GM10248 (cell line): ENCODE measurements at places on chromosomes 6 and 20.

DNA sequence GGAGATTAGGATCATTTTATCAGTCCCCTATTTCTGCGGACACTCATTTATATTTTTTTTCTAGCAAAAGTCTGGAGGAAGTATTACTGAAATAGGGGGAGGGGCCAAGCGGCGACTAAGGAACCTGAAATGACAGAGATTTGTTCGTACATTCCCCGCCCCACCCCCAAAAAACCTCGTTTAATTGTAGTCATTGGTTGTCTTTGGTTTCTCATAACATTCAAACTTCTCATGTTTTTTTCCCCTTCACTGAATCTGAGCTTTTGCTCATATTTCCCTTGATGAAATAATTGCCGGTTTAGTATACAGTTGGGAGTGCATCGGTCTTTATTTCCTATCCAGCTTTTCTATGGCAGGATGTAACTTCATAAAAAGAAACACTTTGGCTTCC lies 768 bp upstream of the FYN start:
- no peak for DNase-seq

DNA sequence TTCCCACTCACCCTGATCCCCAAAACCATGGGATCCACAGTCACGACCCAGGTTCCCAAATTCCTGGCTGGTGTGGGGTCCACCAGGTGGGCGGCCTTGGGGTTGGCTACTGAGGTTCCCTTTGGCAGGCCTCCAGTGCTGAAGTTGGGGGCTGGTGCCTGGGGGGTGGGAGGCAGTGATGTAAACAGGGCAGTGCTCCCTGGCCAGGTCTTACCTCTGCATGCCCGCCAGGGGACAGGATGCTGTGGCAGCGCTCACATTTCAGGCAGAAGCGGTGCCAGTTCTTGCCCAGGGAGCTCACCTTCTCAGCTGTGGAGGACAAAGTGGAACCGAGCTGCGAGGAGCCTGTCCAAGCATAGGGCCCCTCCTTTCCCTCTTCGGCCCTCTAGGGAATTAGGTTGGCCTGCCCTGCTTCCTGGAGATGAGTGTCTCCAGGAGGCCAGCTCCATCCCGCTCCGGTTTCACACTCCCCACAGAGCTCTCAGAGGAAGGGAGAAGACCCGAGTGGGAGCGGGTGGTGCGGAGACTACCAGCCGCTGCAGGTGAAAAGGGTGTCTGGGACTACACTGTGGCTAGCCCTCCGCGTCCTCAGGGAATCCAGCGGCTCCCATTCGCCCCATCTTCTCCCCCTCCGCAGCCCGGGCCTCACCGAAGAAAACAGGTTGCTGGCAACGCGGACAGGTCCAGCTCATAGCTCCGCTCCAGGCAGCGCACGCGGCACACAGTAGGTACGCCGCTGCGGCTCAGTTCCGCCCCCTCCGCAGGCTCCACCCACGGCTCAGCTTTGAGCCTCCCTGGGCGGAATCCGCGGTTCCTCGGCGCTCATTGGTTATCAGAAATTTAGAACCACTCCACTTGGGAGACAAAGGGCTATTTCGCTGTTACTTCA lies at the start of gene CRIP3:
CRIP3 (minus strand) TSS at position 726 of the 889 bp plus-strand sequence; CDS start at position 692, 34 bp downstream.
- peak; percentile 57 for DNase-seq

GRCh38 chr20:25461281-25461650 lies 53.8 kb downstream of the GINS1 start:
- DNase-seq: no peak

DNA sequence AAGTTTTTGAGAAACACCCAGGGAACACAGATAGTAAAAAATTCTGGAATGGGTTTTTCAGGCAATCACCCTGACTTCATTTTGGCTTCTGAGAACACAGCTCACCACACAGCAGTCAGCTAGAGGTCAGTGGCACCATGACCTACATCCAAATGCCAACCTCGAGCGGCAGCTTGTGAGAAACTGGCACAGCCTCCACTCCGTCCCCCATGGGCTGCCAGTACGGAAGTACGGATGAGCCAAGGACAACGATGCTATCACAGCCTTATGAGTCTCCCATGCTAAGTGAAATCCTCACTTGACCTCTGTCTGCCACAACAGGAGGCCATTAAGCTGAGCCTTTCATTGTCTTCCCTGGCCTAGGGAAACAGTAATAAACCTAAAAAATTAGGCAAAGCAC lies 32.0 kb downstream of the KIF16B start:
- DNase-seq: no peak

DNA sequence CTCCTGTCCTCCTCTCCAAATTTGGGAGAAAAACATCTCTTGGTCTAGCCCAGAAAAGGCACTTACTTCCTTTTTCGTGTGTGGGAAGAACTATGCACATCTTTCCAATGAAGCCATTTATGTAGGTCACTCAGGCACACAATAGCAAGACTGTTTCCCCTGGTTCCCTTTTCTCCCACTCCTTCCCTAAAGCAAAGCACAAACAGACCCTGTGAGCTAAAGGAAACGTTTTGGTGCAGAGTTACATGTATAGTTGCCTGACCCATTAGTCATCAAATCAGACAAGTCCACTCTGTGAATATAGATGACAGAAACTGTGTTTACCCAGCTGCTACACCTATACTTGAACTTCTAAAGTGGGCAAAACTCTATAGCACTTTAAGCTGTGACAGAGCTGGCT lies 474.6 kb downstream of the COL12A1 start:
- no peak for DNase-seq

GRCh38 chr6:46175446-46175845 lies 4.7 kb upstream of the ENPP5 start:
- peak; percentile 41 for DNase-seq

GRCh38 chr20:4920131-4920530 lies 81.2 kb downstream of the SLC23A2 start:
- no peak for DNase-seq

DNA sequence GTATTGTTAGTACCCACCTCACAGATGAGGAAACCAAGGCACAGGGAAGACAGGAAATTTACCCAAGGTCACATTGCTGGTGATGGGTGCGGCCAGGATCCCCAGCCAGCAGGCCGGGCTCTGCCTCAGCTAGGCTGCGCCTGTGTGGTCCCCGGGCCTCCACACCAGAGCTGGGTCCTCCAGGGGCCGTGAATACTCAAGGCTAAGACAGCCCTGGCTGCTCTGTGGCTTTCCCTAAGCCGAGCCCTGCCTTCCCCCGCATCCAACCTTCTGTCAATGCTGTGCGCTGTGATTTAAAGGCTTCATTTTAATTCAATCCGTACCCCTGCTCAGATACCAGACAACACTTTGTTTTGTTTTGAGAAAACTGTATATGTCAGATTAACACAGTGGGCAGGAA lies 246.7 kb downstream of the TTLL2 start:
- no peak for DNase-seq

- no peak for DNase-seq
These were observed 156.1 kb downstream of the DLL1 start for GRCh38 chr6:170134471-170135440.

DNA sequence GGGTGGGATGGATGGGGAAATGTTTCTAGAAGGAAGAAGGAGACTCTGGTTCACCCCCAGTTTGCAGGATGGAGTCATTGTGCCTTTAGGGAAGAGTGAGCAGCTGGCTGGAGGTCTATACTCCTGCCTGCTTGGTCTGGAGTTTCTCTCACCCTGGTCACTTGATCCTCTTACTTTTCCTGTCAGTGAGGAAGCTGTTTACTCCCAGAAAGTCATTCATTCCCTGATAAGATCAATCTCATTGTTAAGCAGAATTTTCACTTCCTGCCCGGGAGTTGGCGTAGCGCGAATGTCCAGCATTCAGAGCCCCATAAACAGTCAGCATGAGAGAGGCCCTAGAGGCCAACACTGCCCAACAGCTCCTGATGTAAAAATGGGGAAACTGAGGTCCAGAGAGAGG lies 70.4 kb upstream of the SIRPA start:
- no peak for DNase-seq

DNA sequence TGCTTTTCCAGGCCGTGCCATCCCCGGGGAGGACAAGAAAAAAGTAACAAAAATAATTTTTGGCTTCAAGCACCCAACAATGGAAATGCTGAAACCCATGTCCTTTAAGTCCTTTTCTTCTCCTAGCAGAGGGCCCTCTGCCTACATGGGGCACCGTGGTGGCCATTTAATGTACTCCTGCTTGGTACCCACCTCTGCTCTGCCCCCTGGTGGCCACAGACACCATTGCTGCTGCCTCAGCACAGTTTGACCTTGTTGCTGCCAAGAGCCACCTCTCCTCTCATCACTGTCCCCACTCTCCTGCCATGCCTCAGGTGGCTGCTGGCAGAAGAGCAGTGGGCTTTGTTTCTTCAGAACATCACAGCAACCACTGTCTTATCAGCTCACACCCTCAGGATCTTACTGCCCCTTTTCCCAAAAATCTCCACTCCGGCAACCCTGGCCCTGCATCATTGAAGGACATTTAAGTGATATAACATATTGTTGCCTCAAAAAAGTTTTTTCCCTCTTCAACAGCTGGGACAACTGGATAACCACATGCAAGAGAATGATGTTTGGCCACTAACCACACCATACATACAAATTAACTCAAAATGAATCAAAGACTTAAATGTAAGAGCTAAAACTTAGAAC lies 12.9 kb upstream of the ARMC2 start:
- peak; percentile 77 for DNase-seq

GRCh38 chr20:63293871-63294535 lies 1.0 kb downstream of the COL20A1 start:
- no peak for DNase-seq

DNA sequence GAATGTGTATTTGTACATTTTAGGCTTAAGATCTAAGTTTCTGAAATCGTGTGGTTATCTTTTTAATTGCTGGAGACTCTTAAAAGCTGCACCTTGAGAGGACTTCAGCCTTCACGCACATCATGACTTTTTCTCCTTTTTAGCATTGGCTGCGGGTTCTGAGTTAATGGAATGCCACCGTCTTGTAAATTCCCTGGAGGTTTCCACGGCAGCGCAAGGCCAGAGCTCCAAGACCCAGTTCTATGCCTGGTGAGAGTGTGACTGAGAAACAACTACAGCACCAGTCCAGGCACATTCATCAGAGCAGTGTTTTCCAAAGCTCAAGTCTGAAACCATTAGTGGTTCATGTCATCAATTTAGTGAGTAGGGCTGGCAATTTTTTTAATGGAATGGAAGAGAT lies 23.0 kb downstream of the PRR18 start:
- DNase-seq: no peak

- DNase-seq: no peak
These were observed 1.9 kb downstream of the RBBP8NL start for GRCh38 chr20:62425281-62426058.

GRCh38 chr6:34926655-34927054 lies 37.6 kb downstream of the ANKS1A start:
- no peak for DNase-seq
